ENCODE measurements at places on chromosomes 7 and 10.

GRCh38 chr10:97388152-97388551 lies 13.0 kb downstream of the RRP12 start:
- no peak for DNase-seq

DNA sequence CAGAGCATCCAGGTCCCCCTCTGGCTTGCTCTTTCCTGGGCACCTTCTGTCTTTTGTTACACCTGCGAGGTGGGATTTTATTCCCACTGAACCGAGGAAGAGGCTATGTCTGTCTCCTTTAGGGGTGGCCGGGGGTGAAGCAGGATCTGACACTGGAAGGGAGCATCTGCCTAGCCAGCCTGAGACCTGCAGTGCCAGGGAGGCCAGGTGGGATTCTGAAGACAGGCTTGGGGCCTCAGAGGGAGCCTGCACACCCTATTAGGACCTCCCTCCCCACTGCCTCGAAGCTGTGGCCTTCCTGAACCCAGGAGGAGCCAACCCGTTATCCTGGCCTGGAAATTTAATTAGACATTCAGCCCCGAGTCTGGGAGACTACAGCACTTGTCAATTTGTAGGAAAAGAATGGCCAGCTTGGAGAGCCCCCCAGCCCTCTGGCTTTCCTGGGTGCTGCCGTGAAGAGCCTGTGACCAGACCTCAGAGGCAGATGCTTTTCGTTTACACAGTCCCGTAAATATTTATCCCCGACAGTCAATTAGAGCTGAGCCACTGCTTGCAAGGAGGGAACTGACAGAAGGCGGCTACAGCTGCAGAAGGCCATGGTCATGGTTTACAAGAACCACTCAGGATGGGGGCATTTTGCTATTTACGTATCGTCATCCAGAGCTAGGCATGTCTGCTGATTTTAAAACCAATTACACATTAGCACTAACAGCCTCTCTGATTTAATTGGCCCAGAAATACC lies 19.7 kb downstream of the CHAT start:
- DNase-seq = no peak

DNA sequence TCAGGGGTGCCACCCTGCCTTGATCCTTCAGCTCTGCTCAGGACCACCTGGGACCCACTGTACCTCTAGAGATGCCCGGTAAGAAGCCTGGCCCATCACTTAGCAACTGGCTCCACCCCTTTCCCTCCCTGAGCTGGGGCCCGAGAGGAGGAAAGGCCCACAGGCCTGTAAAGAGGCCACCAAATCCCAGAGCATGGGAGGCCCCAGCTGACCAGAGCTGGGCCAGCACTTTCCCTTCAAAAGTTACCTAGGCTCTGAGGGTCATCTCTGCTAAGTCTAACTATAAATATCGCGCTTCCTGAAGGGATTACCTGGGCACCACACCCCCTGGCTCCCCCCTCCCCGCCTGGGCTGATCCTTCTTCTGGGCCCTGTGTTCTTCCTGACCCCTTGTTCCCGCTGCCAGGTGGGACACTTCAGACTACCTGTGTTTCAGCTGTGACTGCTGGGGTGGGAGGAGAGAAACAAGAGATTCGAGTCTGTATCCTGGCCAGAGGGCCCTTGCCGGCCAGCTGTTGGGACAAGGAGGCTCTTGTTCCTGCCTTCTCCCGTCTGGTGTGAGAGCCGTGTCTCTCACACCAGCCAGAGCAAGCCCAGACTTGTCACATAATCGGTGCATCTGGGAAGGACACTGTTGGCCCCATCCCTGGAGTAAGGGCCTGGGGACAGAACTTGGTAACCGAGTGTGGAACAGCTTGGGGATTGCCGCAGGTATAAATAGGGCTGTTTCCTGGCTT lies 22.8 kb upstream of the ANKRD2 start:
- DNase-seq = no peak

DNA sequence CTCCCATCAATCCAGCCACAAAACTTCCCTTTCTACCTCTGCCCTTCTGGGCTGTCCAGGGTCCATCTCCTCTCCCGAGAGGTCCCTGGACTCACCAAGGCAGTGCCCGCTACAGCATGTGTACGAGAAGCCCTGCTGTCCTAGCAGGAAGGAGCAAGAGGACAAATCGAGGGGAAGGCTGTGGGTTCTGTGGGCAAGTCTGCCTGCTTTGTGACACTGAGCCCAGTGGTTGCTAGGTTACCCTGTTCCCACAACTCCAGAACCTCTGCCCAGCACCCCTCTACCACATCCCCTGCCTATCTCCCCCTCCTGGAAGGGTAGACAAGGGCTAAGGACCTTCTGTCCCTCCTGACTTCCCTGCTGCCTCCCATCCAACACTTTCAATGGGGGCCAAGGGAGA lies at the start of gene TBATA:
TBATA (minus strand) TSS at position 188 of the 400 bp plus-strand sequence. CDS start 1,998 bp downstream, outside the sequence.
- no peak for DNase-seq

GRCh38 chr7:44846816-44847508 lies 925 bp downstream of the H2AZ2 start:
- DNase-seq = no peak

DNA sequence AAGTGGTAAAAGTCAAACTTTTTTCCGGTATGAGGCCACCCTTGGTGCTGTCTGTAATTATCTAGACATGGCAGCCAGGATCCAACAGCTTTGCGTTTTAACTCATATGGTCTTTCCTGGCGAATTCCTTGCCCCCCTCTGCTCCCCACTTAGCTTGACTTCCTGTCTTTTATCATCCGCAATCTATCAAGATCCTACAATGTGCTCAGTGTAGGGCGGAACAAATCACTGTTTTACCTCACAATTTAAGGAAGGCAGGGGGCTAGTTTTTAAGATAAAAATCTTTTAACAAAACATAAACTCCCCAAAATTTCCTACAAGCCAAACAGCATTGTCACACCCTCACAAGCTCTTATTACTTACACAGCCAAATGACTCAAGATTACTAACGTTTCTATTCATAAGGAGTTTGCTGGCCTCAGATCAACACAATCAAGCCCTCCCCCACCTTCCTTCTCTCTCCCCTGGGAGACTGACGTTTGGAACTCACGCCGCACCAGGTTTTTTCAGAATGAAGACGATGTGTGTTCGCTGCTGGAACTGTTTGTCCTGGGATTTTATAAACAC lies 1.3 kb upstream of the CDK14 start:
- peak; percentile 30 for DNase-seq

GRCh38 chr10:35452171-35452570 lies 115.9 kb downstream of the CCNY start:
- DNase-seq = no peak

GRCh38 chr7:99808766-99809165 lies 19.0 kb upstream of the CYP3A43 start:
- no peak for DNase-seq

GRCh38 chr10:17805921-17806577 lies 3.1 kb upstream of the MRC1 start:
- no peak for DNase-seq
